ENCODE measurements at places on chromosomes 7 and 10.

DNA sequence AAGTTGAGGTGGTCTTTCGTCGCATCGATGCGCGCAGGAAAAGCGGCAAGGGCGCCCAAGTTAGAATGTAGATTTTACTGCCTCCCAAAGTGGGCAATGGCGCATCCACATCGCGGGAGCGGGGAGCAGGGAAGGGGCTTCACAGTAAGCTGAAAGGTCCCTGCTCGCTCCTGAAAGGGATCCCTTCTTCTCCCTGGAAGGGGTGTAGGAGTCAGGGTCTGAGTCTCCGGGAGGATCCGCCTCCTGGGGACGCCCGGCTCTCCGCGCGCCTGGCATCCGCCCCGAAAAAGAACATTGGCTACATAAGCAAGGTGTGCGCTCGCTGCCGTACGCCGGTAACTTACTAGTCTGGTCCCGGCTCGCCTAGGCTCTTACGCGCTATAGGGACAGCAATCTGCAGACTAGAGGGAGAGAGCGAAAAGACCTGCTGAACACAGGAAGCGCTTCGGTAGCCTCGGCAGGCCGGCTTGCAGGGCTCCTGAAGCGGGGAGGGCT lies 804 bp downstream of the UNC5B start:
- peak; percentile 42 for DNase-seq

DNA sequence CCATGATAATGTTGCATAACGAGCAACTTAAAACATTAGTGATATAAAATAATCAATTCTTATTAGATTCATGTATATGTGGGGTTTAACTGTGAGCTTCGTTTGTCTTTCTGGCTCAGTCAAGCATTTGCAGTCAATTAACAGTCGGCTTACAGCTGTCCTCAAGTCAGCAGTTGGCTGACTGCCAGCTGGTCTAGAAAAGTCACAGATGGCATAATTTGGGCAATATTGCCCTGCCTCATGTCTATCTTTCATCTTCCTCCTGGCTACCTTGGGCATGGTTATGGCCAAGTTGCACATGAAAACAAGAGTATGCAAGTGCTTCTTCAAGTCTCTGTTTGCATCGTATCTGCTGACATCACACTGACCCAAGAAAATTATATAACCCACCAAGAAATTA lies 186.1 kb upstream of the ZWINT start:
- DNase-seq = no peak

DNA sequence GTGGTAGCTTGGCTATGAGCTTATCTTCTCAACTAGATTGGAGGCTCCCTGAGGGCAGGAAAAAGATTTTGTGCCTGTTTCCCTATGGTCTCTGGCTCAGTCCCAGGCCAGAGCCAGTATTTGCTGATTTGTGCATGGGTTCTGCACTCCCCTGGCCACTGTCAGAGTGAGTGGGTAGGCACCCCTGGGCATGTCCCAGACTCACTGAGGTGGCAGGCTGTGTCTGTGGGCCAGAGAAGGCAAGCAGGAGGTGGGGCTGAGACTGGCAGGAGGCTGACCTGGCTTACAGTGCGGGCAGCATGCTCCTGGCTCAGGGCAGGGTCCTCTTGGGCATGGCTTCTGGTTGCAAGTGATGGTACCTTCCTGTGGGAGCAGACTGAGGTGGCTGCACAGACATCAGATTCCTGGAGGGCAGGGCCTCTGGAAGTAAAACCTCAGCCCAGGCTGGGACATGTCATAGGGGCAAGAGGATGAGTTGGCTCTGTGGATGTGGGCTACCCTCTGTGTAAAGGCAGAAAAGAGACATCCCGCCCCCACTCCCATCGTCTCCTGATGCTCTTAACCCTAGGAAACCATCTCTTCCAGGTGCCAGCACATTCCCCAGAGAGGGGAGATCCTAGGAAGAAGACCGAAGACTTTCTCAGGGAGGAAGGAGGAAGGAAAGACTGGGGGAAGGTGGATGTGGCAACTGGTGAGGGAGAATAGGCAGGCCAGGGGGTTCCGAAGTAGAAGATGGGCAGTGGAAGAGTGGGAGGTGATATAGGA lies 4.3 kb downstream of the KCP start:
- no peak for DNase-seq

DNA sequence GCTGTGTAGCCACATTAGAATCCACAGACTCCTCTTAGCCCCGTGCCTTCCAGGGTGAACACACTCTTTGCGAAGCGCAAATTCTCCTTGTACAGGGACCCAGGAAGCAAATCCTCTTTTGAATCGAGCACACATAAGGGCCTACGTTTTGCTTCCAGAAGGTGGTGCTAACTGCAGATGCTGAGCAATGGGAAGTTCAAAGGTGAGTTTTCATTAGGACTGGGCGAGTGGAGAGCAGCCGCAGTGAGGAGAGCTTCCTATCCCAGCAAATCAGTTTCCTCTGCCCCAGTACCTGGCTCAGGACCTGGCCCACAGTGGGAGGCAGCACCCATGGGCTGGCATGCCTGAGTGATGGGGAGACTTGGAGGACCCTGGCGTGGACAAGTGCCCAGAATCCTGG lies 23.5 kb upstream of the GPR26 start:
- DNase-seq = no peak

DNA sequence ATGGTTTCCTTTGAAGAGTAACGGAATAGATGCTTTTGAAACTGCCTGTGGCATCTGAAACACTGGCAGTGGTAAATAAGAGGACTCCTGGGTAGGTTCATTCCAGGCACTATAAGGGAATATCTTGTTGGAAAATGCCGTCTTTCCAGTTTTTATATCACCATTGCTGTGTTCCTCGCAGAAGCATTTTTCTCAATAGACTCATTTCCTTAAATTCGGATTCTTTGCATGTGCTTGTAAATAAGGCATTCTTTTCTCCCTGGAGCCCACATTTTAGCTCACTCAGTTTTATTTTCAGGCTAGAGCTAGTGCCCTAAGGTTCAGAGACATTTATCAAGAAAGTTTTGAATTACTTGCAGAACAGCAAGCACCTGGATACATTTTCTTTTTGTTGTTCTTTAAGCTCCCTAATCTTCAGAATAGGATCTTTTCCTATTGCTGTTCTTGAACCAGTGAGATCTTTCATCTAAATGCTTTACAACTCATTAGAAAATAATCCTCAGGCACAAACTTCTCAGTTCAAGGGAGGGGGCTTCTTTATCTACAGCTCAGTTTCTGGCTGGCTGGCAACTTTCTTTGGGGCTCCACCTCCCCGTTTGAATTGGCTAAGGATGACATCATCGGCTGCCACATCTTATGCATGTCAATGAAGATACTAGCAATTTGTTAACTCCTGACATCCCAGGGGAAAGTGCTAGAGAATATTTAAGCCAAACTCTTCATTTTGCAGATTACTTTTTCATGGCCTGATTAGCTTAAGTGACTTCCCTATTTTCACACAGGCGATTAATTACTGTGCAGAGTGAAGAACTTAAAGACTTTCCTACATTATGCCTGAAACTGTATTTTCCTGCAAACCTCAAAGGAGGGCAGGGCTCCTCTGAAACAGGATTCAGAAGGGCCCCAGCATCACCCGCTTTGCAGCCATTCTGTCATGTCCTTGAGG lies 133.7 kb upstream of the RSU1 start:
- no peak for DNase-seq

- DNase-seq = no peak
These were observed 29.9 kb upstream of the UTF1 start for GRCh38 chr10:133199992-133200611.

GRCh38 chr7:17009007-17009719 lies 127.4 kb upstream of the AGR3 start:
- DNase-seq = peak; percentile 36

DNA sequence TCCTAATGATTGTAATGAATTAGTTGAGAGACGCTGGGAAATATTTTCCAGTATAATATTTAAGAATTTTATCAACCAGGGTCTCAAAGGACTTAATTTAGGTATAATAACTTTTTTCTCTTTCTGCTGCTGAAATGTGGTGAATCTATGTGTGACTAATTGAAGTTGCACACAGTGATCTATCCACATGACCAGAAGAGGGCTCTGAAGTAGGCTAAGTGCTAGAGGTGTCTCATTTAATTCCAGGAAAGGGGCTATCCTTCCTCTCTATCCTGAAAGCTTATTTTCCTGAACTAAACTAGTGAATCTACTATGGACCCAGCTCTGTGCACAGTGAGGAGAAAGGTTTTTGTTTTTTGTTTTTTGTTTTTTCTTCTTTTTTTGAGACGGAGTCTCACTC lies 294.4 kb upstream of the MYO3A start:
- no peak for DNase-seq

DNA sequence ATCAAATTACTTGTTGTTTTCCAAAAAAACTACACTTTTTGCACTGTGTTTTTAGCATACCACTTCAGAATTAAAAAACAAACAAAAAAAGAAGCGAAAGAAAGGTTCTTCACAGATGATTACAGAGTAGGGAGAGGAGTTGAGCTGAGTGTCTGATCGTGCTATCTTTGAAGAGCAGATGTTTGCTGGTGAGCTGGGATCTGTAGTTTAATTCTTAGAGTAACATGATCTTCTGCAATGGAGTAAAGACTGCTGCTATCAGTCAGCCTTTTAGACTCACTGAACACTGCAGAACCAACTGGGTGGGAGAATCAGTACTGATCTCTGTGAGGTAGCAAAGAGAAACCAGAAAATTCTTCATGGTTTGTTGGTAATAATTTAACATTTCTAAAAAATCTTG lies 1197.8 kb upstream of the SORCS1 start:
- no peak for DNase-seq

GRCh38 chr7:9023675-9024294 lies 590.4 kb downstream of the NXPH1 start:
- no peak for DNase-seq

DNA sequence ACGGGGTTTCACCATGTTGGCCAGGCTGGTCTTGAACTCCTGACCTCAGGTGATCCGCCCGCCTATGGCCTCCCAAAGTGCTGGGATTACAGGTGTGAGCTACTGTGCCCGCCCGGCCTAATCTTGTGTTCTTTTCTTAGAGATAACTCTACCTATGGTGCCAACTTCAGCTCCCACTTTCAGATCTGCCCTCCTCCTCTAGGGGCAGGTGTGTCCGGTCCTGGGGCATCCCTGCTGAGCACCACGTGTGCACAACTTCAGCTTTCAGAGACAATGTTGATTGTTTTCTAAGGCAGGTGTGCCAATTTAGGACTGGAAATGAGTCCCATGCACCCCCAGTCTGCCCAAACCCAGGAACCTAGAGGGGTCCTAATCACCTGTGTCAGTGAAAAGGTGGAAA lies 18.5 kb upstream of the FXYD4 start:
- DNase-seq = no peak

DNA sequence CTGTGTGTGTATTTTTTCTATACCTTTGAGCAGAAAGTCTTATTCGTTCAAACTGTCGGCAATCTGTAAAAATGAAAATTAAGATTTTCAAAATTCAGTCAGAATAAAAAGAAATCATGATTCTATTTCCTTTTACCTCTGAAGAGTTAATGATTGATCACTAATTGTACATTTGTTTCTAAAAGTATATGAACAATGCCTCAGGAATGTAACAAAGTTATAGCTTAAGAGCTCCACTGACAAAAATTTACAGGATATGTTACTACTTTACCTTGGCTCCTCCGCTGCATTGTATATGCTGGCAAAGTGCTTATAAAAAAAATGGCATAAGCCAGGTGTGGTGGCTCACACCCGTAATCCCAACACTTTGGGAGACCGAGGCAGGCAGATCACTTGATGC lies 225.7 kb downstream of the VTI1A start:
- DNase-seq = no peak

DNA sequence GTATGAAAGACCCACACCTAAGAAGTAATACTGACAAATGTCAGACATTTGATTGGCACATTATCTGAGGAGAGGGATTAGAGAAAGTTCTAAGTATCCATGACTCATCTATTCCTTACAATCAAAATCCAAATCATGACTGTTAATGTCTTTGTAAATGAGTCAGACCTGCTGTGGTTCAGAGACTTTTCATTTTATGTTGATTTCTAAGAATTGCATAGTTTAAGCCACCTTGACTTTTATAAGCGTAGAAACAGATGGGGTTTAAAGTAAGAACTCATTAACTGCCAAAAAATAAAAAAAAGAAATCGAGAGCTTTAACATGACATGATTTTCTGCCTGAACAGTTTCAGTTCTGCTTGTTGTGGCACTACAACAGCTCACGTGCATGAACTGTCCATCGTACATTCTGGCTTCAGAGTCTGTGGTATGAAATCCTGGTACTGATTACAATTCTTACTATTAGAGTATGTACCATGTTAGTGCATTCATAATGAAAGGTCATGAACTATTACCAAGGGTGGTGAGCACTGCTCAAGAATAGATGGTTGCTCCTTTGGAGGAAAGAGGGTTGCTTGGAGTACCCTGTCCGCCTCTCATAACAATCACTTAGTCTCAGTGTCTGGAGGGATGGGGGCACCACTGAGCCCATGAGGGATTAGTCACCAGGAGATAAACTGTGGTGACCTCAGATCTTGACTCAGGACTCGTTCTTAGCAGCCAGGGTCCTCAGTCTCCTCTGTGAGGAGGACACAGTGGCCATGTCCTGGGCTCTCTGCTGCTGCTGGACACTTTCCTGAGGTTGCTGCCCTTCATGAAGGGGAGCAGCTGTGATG lies 42.2 kb downstream of the ACSM6 start:
- no peak for DNase-seq

GRCh38 chr10:106958589-106959361 lies 205.7 kb downstream of the SORCS1 start:
- DNase-seq = no peak

DNA sequence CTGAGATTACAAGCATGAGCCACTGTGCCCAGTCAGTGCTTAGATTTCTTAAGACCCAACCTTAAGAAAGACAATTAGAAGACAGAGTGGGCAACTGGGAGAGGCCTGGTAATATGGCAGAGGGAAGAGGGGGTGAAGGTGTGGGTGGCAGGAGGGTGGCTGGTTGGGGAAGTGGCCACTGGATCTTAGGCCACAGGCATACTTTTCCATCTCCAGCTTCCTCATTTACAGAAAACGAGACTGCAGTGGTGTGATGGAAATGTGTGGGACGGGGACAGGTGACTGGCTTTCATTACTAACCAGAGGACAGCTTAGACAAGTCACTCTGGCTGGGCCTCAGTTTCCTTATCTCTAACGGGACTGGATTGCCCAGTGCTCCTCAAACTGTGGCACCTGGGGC lies 1.0 kb upstream of the FFAR4 start:
- DNase-seq = no peak

DNA sequence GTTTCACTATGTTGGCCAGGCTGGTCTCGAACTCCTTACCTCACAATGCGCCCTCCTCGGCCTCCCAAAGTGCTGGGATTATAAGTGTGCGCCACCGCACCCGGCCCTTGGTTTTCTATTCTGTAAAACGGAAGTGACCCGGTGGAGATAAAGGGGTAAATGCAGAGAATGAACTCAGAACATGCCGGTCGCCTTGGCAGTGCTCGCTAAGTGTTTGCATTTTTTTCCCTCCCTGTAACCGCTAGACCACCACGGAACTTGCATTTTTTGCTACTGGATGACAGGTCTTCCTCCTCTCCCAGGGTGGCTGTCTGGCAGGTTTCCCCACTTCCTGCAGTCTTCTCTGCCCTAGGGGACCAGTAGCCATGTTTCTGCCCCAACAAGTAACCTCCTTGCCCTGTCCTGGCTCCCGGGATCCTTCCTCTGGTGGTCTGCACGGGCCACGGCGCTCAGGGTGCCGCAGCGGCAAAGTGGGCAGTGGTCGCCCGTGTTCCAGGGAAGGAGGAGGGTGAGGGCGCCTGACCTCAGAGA lies 18.8 kb upstream of the GNA12 start:
- DNase-seq = peak; percentile 53

- peak; percentile 42 for DNase-seq
These were observed 44.6 kb upstream of the VDAC2 start for GRCh38 chr10:75165684-75166622.

Measured in GDM1 (cell line).